Daoy (cell line): ENCODE measurements at places on chromosomes 12 and 14. TPM values are rescaled to one million over a fixed set of nuclear protein-coding genes. Genes with fewer than 3 reads are reported as not detected.

Gene SLC6A15
- 12.5 and 13.6 TPM in 2 replicates for total RNA-seq

Gene CAMKK2
- 5.5 and 7.9 TPM in 2 replicates for total RNA-seq

Gene SCN8A
- 1.0 and 3.0 TPM in 2 replicates for total RNA-seq

Gene FAM90A1
- 0.17 TPM in 1 of 2 replicates, not detected in the other for total RNA-seq

Gene MMP19
- total RNA-seq, result 6.9 and 8.4 TPM in 2 replicates

- no peak for DNase-seq
Observed at GRCh38 chr14:44657696-44658388, 150.8 kb upstream of the FSCB start.

- no peak for DNase-seq
Observed at GRCh38 chr12:98639491-98639890, 5.1 kb downstream of the IKBIP start.

GRCh38 chr12:95083938-95084337 lies 10.5 kb upstream of the NR2C1 start:
- peak; percentile 39 for DNase-seq

- DNase-seq, result no peak
Observed at GRCh38 chr14:20413744-20414082, 412 bp upstream of the TEP1 start.

DNA sequence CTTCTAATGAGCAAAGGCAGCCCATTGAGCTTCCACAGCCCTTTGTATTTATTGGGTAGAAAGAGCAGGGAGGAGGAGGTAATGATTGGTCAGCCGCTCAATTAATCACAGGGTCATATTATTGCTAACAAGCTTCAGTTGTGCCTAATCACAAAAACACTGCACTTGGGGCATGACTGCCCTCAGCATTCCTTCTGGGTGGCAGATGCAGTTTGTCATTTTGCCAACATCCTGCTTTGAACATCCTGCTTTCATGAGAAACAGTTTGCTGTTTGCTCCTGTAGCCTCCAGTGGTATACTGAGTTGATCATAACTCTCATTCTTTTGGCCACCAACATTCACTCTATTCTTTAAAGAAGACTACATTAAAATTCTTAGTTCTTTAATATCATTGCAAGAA lies 462.9 kb upstream of the MIS18BP1 start:
- no peak for DNase-seq

- DNase-seq, result peak; percentile 77
Observed at GRCh38 chr12:49049566-49050224, 10.9 kb downstream of the KMT2D start.

GRCh38 chr14:75461755-75462349 lies 34.0 kb downstream of the JDP2 start:
- DNase-seq, result no peak

DNA sequence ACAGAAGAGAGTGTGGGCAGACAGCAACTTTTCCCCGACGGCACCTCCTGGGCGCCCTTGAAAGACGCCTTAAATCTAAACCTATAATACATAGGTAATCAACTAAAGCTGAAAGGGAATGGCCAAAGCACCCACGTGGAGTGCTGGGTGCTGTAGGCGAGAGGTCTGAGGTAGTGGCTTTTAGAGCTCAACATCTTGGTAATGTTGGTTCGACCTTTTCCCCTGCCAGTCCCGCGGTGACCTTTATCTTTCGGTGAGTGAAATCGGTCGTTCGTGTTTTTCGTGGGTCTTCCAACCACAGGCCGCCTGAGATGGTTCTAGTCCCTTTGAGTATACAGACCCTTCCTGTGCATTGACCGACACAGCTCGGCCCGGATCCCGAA lies 9.1 kb downstream of the OR6S1 start:
- no peak for DNase-seq

GRCh38 chr12:111429828-111430432 lies 24.2 kb downstream of the SH2B3 start:
- DNase-seq, result no peak

DNA sequence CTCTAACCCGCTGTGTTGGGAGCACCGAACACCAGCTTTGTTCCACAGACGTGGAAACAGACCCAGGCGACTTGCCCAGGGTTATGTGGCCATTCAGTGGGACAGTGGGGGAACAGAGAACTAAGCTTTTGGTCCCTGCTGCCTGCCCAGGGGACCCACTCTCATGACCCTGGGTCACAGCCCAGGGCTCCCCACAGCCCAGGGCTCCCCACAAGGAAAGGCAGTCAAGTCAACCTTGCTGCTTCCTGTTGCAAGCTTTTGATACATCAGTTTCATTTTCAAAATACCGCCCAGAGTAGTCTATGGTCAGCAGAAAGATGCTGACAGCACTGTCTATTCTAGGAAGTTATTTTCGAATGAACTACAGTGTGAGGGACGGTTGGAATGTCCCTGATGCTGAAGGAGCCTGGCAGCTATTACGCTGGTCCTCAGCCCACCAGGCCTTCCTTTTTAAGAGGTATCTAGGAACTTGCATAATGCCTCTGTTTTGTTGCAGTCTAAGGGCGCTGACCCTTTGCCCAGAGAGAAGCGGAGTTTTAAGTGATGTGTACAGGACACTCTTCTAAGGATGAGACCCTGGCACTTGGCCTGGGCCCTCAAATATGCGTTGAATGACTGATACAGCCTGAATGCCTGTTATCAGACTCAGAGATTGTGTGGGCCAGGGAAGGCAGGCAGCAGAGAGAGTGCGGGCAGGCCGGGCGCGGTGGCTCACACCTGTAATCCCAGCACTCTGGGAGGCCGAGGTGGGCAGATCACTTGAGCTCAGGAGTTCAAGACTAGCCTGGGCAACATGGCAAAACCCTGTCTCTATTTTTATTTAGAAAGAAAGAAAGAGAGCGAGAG lies 12.6 kb upstream of the TTC7B start:
- peak; percentile 17 for DNase-seq

- DNase-seq, result no peak
Observed at GRCh38 chr12:2179058-2179457, 126.3 kb downstream of the CACNA1C start.
